Psoas muscle (tissue), 8 donors: ENCODE measurements at places on chromosomes 5 and 9.

DNA sequence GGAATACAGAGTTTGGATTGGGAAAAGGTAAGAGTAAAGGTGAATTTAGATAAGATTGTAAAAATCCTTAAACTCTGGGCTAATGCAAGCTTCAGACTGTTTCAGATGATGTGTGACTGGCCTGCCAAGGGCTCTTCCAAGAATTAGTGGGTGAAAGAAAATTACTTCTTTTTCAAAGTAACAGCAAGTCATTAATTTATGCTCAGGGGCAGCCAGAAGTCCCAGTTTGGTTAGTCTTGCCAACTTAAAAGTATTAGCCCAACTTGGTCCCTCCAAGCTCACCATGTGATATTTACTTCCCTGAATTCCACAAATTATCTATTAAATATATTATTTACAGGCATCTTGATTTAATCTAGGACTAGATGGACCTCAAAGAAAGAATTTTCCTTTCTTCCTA, 947.8 kb downstream of the NR2F1-AS1 start:
- DNase-seq, result no peak

DNA sequence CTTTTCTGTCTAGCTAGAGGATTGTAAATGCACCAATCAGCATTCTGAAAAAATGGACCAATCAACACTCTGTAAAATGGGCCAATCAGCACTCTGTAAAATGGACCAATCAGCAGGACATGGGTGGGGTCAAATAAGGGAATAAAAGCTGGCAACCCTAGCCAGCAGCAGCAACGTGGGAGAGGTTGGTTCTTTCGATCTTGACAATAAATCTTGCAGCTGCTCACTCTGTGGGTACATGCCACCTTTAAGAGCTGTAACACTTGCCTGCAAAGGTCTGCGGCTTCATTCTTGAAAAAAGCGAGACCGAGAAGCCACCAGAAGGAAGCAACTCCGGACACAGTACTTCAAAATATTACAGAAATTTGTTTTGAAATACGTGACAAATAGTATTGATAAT, 424.6 kb upstream of the CDH9 start:
- no peak for DNase-seq

DNA sequence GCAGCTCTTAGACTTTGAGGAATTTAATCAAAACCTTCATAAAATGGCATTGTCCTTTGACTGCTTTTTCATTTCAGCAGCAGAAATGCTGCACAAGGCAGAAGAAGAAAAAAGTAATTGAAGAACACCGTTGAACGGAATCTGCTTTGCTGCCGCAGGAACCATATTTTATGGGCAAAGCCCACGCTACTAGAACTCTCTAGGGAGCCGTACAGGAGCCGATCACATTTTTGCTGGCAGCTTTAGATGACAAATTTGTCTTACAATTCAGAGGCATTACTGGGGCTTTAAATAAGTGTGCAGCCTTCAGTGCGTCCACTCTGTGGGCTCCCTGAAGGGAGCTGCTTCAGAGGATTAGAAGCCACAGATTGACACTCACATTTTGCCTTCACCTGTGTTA, 5.4 kb downstream of the CFAP90 start:
- no peak for DNase-seq

GRCh38 chr5:154242964-154243376, 52.4 kb downstream of the GALNT10 start:
- DNase-seq, result no peak

DNA sequence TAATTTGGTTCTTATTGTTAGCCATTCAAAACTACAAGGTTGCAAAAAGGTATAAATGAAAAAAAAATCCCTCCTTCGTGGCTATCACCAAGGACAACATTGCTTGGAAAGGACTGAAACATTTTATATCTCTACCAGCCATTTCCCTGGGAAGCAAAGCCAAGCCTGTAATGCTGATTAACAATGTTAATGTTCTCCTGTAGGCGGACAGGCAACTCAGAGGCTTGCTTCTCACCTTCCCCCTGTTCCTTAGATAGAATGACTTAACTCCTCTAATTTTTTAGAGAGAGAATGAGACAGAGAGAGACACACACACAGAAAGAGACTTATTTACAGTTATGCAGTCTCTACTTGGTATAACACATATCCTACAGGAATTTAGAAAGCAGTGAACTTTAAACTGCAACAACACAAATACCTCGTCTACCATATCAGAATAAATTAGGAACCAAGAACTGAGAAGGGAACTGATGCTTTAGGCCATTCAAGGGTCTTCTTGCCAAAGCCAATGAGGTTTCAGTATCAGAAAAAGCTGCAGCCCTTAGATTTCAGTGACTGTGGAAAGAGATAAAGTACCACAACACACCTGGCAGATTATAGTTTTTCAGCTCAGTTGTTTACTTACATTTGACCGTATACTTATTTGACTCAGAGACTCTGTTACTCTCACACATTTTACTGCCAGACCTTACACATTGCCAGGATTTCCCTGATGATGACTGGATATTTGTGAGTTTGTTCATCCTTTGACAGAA, 20.9 kb upstream of the MAN2A1 start:
- no peak for DNase-seq

DNA sequence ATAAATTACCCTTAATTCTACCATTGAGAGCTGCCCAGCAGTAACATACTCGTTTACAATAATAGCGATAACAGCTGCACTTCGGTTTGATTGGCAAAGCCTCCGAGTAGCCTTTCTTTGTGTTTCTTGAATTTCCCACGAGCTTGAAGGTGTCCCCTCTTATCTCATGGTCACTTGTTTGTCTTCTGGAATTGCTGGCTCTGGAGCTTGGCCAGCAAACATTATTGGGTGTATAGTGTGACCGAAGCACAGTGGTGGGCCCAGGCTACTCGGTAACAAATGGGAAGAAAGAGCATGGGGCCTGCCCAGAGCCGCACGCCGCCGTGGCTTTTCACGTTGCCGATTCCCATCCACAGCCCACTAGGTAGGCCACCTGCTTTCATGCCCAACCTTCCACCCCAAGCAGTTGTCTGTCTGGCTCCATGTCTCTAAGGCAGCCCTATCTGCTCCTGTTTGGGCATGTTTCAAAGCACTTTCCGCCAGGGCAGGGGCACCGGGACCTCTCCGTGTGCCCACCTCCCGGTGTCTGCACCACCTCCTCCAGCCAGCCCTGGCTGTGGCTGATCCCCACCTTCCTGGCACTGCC, 8.7 kb downstream of the STKLD1 start:
- DNase-seq, result no peak

- DNase-seq, result no peak
These were observed 60.4 kb downstream of the FBXL7 start for GRCh38 chr5:15560421-15560820.

DNA sequence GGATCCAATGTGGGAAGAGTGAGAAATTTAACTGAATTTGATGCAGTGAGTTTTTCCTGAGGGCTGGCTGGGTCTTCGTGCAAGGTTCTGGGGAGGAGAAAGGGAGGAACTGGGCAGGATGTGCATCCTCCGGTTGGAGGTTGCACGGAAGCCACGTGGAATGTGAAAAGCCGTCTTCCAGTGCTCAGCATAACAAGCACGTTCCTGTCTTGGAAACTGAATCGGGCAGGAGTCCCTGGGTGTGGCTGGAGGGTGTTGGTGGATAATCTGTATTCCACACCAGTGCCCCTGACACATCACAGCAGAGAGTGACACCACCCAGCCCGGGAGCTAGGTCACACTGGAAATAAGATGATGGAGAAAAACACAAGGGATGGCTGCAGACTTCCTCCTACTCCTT, 154.3 kb downstream of the C5orf15 start:
- no peak for DNase-seq

DNA sequence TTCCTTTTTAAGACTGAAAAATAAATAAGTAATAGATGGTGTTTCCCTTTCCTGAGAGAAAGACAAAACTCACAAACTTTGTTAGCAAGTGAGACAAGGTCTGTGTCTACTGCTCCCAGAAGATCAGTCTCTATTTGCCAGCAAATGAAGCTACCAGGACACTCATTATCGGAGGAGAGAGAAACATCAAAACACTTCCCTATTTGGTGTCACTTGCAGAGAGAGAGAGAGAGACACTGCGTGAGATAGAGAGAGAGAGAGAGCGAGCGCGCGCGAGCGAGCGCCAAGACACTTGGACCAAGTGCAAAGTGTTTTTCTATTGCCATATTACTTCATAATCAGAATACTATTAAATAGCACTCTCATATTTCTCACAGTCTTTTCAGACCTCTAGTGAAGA, 142.7 kb downstream of the KCNN2 start:
- DNase-seq, result no peak

- no peak for DNase-seq
These were observed 84.6 kb downstream of the AOPEP start for GRCh38 chr9:94811074-94811473.

DNA sequence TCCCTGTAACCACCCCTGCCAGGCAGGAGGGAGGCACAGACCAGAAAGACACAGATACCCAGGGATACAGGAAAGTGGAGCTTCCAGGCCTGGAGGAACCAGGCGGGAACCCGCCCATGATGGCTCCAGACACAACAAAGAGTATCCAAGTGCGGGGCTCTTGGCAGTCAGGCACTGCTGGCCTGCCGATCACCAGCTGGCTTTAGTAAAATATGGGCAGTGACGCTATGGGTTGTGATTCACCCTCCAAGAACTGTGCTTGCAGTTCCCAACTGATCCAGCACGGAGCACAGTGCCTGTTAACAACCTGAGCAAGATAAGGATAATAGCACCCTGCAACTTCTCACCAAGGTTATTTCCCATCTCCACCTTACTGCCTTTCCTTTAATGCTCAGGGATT, 463.3 kb downstream of the IRX1 start:
- DNase-seq, result peak; percentile 11
